RPMI7951 (cell line): ENCODE measurements at places on chromosomes 2 and 18. TPM values are rescaled to one million over a fixed set of nuclear protein-coding genes. Genes with fewer than 3 reads are reported as not detected.
A peak's percentile ranks its signal among the peaks of the same experiment; 100 is the strongest.

DNA sequence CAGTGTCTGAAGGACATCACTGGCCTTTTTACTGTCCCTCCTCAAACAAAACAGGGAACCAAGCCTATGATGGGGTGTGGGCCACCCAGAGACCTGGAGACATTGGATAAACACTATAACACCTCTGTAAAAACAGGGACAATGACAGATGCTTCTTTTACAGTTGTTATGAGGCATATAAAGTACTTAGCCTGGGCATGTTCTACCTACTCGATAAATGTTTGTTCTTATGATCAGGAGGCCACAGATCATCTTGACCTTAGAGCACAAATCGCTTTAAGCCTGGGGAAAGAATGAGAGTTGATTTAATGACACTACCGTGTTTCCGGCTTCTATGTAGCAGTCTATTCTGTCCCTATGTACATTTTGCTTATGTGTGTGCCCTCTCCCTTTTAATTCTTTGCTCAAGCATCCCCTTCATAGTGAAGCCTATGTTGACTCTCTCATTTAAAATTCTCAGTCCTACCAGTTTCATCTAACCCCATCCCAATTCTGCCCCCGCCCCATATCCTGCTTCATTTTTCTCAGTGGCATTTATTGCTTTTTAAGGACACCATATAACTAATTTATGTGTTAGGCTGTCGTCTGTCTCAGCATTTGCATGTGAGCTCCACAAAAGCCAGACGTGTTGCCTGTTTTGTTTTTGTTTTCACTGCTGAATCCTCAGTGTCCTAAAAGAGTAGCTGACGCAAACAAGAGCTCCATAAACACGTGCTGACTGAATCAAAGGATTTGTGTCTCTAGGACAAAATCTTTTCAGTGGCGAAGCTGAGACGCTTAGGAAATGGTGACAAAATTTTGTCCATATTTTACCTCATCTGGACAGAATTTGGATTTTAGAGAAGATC, 182.3 kb upstream of the ST6GAL2 start:
- no peak for DNase-seq

- DNase-seq = no peak
These were observed 418.0 kb downstream of the TMEM182 start for GRCh38 chr2:103179798-103180197.

DNA sequence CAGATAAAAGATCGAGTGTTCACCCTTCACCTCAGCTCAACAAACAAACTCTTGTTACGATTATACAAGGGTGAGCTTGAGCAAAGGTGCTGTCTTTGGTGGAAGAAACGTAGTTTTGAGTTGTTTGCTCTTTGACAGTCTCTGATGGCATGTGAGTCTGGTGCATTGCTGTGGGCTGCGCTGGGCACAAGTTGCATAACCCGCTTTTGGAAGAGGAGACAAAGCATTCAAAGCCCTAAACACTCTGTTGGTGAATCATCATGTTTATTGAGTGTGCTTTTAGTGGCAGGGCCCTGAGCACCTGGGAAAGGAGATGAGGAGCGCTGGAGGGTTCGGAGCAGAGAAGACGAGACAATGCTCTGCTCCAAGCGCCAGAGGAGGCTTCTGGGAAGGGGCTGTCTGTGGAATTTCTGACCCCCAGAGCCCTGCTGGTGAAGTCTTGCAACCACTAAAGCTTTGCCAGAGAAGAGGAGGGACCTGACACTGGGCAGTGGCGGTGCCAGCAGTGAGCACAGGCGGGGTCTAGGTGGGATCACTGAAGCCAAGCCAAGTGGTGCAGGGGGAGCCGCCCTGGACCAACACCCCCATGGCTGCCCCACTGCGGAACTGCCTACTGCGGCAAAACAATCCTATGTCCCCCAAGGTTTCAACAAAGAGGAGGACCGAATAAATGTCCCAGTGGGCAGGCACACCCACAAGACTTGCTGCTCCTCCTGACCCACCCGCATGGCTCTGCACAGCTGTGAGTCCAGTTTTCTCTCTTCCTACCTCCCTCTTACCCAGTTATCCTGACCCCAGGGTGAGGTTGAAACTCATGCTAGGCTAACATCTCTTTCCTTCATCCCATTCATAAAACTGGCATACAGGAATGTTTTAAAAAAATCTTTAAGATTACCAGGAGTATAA, 64.0 kb downstream of the TNFRSF11A start:
- DNase-seq = peak; percentile 7

DNA sequence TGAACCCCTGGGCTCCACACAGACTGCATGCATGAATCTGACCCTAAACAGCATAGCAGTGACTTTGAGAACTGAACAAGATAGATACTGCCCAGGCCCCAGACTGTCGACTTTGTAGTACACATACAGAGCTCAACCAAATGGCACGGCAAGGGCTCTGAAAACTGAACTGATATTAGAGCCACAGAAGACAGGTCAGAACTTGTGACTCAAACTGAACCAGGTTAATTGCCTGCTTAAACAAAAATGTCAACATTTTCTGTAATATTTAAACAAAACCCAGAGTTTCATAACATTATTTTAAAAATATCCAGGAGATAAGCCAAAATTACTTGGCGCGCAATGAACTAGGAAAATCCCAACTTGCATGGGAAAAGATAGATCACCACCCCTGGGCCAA, 260.3 kb downstream of the TPGS2 start:
- no peak for DNase-seq

DNA sequence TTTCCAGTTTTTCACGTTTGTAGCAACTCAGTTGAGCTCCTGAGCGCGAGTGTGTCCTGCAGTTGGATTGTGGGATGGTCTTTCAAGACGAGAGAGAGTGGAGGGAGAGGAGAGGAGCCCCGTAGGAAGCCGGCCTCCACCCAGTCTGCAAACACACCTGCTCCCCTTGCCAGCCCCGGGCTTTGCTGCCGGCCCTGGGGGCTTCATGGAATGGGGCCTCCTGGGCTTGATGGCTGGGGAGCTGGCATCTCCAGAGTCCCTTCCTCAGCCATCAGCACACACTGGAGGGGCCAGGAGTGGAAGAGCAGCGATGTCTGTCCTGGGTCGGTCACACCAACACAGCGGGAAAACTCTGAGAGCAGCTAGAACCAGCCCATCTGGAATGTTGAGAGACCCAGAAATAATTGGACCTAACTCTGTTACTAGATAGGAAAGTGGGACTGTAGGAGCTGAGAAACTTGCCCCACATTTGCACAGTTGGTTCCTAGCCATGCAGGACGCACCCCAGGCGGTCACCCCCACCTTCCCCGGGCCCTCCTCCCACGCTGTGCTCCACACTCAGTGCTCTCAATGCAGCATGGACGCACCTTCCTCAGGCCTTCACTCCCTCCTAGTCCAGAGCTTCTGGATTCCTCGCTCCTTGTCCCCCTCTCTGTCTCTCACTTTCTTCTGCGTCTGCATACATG, 69.6 kb downstream of the PTGR3 start:
- DNase-seq = no peak

DNA sequence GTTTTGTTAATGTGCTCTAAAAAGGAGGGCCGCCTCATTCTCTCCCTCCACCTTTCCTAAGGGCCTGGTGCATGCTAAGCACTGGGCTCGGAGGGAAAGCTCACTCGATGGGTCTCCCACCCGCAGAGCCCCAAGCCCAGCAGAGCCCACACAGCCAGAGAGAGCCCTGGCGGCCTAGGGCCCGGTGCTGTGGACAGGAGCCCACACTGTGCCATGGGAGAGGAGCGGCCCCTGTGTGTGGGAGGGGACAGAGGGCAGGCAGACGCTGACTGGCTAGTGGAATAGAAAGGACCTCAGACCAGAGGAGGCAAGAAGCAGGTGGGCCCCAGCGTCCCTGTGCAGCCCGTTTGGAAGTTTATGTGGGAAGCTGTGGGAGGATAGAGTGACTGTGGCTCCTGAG, 49.4 kb upstream of the KCNF1 start:
- no peak for DNase-seq

DNA sequence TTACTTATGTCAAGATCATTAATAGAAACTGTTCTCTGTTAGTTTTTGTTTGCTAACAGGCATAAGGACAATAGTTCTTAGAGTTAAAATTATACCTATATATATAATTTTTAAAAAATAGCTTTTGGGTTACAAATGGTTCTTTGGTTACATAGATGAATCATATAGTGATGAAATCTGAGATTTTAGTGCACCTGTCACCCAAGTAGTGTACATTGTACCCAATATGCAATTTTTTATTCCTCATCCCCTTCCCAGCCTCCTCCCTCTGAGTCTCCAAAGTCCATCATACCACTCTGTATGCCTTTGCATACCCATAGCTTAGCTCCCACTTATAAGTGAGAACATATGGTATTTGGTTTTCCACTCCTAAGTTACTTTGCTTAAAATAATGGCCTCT, 26.4 kb downstream of the SLC4A1AP start:
- DNase-seq = no peak

DNA sequence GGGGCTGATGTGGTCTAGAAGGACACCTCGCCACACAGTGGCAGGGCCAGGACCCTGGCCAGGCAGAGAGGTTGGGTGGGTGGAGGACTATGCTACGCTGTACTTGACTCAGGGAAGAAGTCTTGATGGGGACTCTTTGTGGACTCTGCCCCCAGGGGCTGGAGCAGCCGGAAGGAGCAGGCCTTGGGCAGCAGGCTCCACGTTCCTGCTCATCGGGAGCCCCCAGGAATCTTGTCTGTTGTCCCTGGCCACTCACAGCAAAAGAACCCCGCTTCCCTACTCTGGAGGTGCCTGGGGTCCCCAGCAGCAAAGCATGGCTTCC, 79.0 kb downstream of the POLR1A start:
- no peak for DNase-seq

DNA sequence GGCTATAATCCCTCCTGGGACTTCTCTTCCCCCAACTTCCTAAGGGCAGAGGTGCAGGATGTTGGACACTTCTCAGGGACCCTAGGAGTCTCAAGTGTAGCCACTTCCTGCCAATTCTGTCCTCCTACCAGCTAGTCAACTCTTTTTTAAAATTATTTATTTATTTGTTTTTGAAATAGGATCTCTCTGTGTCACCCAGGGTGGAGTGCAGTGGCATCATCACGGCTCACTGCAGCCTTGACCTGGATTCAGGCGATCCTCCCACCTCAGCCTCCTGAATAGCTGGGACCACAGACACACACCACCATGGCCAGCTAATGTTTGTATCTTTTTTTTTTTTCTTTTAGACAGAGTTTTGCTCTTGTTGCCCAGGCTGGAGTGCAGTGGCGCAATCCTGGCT, 11.5 kb downstream of the SFTPB start:
- DNase-seq = no peak

DNA sequence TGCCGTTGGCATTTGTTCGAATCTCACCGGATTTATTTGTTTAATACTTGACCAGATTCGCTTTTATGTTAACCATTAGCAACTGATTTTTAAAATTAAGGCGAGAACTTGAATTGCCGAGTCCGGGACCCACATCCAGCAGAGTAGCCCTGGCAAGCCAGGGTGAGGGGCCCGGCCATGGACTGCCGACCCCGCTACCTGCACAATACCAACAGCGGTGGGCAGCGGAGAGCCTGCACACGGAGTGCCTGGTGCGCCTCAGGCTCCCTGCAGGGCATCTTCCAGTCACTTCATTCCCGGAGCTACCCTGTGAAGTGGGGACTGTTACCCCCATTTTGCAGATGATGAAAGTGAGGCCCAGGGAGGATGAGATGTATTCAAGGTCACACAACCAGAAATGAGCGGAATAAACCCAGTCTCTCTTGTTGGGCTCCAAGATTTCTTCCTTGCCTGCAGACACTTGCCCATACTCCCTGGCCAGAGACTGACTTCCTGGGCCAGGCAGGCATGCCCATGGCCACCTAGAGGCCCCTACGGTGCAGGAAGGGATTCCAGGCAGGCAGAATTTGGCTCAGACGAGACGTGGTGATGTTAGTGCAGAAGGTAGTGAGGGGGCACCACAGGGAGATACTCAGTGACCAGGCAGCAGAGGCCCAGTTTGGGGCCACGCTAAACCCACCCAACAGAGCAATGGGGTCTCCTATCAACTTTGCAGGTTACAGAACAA, 2.9 kb downstream of the FBLN7 start:
- no peak for DNase-seq

DNA sequence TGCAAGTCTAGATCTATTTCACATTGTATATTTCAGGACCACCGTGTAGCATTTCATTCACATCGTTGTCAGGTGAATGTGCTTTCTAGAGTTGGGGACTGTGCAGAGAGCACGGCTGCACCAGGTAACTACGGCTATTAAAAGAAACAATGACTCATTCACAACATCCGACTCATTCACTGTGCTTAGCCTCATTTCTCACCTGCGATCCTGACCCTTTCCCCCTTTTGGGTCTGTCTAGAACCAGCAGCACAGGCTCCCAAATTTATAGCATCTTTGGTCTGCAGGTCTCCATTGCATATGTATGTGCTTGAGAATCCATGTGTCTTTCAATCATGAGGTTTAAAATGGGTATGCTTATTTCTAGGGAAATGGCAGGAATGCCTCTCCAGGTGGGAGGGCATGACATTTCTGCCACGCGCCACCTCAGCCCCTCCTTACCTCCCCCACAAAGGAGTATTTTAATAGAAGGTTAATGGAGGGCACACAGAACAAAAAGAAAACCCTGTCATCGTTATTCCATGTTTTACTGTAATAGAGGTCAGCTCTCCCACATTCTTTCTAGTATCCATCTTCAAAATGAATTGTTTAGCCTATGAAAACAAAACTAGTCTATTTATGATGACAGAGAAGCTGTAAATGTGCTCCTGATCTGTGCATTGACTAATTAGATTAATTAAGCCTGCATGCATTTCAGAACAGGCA, 246.7 kb upstream of the EPHA4 start:
- DNase-seq = no peak

DNA sequence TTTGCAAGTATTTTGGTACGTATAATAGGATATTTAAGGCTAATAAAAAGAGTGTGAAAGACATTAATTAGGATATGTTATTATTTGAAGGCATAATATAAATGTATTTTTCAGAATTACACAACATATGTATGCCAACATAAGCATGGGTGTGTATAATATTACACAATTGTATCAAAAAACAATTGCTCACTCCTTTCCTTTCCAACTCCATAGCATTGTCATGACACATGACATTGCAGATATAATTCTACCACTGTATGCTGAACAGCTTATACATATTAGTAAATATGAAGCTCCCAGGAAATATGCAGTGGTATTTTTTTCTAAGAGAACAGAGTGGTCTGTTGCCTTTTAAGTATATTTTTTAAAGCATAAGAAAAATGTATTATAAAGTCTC, 593.1 kb downstream of the TMX3 start:
- DNase-seq = no peak

DNA sequence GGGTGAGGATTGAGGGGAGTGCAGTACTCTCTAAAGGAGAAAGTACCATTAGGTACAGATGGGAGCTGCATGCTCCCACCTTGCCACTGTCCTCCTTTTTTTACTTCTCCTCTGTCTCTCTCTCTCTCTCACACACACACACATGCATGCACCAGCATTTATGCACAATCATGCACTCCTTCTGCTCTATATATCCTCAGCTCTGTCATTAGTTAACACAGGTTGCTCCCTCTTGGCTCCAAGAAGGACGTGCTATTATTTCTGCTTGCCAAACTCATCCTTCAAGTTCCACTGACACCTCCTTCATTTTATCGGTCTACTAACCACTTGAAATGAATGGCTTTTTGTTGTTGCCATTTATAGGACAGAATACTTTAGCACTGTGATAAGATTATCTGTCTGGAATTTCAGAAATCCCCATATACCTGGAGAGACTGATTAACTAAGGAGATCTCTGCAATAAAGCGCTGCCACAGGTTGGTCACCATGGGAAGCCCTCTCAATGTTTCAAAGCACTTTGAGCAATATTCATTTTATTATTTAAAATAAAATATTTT, 178.5 kb upstream of the TRIB2 start:
- no peak for DNase-seq

GRCh38 chr18:22488554-22488953, 70.8 kb upstream of the CTAGE1 start:
- no peak for DNase-seq

Gene ALMS1
- total RNA-seq = 14.2 and 16.7 TPM in 2 replicates

Gene POTEJ
- total RNA-seq = not detected in 2 replicates

Gene MAIP1
- 31.5 and 40.6 TPM in 2 replicates for total RNA-seq

Gene ZNF396
- 1.1 and 2.2 TPM in 2 replicates for total RNA-seq
